ENCODE measurements at places on chromosomes 11 and 22.
A peak's percentile ranks its signal among the peaks of the same experiment; 100 is the strongest.

DNA sequence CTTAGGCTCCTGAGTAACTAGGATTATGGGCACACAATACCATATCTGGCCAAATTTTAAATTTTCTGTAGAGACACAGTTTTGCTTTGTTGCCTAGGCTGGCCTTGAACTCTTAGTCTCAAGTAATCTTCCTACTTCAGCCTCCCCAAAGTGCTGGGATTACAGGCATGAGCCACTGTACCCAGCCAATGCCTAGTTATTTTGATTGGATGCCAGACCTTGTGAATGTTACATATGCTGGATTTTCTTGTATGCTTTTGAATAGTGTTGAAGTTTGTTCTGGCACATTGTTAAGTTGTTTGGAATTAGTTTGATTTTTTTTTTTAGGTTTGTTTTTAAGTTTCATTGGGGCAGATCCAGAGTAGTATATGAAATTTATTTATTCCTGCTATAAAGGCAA lies 110.7 kb upstream of the ANO5 start:
- no peak for DNase-seq

GRCh38 chr22:29306835-29307595 lies 565 bp downstream of the GAS2L1 start:
- peak; percentile 47 for DNase-seq

GRCh38 chr11:120401506-120401905 lies 65.3 kb downstream of the ARHGEF12 start:
- no peak for DNase-seq

GRCh38 chr11:36233204-36233603 lies 56.0 kb downstream of the COMMD9 start:
- no peak for DNase-seq

GRCh38 chr22:25567251-25567675 lies 2.8 kb downstream of the GRK3 start:
- DNase-seq, result no peak

- no peak for DNase-seq
Measured at GRCh38 chr11:130720232-130721022, 195.9 kb downstream of the SNX19 start.

- no peak for DNase-seq
Measured at GRCh38 chr11:70906101-70906500, 346.3 kb downstream of the SHANK2 start.

DNA sequence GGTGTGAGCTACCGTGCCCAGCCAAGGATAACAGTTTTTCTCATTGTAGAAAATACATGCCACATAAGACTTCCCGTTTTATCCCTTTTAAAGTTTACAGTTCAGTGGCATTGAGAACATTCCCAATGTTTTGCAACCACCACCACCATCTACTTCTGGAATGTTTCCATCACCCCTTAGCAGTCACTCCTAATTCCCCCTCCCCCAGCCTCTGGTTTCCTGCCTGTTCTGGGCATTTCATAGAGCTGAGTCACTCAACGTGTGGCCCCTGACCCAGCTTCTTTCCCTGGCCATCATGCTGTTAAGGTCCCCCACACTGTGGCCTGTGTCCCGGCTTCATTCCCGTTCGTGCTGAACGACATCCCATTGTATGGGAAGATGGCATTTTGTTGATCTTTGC lies 30.7 kb downstream of the FGF4 start:
- no peak for DNase-seq

GRCh38 chr11:44993971-44994704 lies 43.5 kb upstream of the TP53I11 start:
- DNase-seq, result no peak

- no peak for DNase-seq
Measured at GRCh38 chr11:77967753-77968152, 26.7 kb downstream of the INTS4 start.

- DNase-seq, result no peak
Measured at GRCh38 chr11:11178671-11179638, 174.1 kb downstream of the CSNK2A3 start.

- DNase-seq, result no peak
Measured at GRCh38 chr11:101567071-101567470, 16.7 kb downstream of the TRPC6 start.

- no peak for DNase-seq
Measured at GRCh38 chr11:2890466-2891294, 5.1 kb upstream of the CDKN1C start.

- no peak for DNase-seq
Measured at GRCh38 chr11:4682623-4683419, 14.8 kb downstream of the OR51E2 start.

DNA sequence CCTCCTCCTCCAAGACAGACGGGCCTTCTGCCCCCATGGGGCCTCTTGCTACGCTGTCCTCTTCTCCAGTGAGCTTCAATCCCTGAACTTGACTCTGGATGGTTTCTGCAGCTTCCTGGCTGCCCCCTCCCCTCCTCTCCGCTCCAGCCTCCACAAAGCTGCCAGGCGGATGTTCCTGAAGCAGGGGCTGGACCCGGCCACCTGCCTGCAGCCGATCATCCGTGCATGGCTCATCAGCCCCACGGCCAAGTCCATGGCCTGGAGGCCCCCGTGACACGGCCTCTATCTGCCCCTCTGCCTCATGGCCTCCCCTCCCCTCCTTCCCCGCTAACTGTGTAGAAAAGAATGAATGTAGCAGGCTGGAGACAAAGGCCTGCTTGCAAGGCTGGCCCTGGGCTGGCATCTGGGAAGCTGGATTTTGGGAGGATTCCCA lies 6.8 kb upstream of the SUN2 start:
- no peak for DNase-seq

DNA sequence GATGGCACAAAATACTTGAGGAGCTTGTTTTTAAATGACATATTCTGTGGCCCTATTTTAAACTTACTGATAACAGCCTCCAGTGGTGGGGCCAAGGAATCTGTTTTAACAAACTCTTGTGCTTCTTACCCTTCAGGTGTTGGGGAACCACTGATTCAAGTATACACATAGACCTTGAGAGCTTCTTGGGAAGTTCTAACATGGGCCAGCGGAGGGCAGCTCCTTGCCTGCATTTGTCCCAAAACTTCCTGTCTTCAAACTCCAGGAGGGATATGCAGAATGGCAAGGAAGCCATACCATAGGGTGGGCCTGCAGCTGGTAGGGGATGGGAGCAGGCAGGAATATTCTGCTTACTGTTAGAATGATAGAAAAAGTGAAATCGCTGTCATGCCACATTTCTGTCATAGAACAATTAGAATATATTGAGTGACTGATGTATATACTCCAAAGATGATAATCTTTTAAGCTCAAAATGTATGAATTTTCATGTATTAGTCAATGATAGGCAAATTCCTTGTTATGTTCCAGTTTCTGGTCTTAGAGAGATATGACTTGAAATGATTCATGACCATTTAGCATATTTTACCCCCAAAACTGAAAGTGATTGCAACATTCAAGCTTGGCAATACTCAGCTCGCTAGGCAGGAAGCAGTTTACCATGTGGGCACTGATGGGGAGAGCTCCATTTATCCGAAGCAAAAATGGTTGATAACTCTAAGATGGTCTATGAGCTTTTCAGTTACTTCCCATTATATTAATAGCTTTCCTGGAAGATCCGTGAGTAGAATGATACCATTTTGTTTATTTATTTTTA lies 9.2 kb downstream of the EXT2 start:
- DNase-seq, result no peak

DNA sequence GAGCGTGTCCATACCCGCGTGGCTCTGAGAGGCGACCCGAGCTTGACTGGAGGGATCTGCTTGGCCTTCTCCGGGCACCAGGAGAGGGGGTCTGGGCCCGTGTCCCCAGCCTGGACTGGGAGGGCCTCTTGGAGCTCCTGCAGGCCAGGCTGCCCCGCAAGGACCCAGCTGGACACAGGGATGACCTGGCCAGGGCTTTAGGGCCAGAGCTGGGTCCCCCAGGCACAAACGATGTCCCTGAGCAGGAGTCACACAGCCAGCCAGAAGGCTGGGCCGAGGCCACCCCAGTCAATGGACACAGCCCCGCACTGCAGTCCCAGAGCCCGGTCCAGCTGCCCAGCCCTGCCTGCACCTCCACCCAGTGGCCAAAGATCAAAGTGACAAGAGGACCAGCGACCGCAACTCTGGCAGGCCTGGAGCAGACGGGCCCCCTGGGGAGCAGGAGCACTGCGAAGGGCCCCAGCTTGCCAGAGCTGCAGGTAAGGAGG lies 38.2 kb downstream of the TRIOBP start:
- no peak for DNase-seq

DNA sequence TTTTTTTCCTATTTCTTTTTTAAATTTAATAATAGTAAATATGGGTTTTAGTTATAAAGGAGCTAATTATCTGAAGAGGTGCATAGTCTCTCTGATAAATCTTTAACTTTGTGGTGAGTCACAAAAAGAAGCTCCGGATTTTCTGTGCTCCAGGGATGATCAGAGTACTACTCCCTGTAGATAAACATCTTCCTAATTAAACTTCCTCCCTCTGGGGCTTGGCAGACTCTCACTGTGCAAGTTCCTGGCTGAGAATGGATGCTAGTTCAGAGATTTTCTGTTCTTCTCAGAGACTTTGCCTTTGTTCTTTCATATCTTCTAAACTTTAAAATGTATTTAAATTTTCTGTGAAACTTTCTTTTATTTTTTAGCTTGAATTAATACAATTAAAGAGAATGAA lies at the start of gene OR10G7:
Gene OR10G7, minus strand, starts transcription at position 72 of the 400 bp plus-strand sequence. CDS start 2,324 bp downstream, outside the sequence.
- no peak for DNase-seq

DNA sequence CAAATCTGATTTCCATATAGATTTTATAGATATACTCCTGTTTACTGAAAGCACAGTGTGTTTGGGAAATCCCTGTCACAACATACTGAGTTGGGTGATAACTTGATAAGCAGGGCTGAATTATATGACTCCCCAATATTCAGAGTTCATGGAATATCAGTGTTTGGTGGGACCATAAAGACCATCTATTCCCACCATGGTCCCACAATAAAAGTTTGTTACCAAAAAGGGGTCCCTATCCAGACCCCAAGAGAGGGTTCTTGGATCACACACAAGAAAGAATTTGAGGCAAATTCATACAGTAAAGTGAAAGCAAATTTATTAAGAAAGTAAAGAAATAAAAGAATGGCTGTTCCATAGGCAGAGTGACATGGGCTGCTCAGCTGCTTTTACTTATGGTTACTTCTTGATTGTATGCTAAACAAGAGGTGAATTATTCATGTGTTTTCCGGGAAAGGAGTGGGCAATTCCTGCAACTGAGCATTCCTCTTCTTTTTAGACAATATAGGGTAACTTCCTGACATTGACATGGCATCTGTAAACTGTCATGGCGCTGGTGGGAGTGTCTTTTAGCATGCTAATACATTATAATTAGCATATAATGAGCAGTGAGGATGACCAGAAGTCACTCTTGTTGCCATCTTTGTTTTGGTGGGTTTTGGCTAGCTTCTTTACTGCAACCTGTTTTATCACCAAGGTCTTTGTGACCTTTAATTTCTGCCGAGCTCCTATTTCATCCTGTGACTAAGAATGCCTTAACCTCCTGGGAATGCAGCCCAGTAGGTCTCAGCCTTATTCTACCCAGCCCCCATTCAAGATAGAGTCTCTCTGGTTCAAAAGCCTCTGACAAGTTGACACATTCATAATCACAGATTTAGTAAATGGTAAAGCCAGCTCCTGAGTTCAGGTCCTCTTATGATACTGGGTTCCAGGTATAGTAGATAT lies 240.6 kb upstream of the PDGFD start:
- no peak for DNase-seq

DNA sequence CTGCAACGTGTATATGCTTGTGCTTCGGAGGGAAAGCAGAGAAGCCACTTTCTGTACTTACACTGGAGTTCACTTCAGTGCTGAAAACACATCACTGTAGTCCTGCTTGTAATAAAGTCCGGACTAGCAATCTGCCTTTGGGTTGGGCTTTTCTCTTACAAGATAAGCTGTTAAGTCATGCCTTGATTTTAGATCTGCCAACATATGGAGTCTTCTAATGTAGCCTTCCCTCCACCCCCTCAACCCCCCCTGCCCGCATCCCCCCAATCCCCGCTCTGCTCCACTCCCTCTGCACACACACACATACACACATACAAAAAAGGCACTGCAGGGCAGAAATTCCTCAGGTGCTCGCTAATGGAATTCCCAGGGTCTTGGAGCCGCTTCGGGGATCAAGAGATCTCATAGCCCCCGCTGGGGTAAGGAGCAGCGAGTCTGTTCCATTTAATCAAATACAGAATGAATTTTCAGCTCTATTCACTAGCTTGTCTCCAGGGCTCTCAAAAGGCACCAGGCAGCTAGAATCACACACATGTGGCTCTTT lies 3.4 kb downstream of the CDON start:
- no peak for DNase-seq

DNA sequence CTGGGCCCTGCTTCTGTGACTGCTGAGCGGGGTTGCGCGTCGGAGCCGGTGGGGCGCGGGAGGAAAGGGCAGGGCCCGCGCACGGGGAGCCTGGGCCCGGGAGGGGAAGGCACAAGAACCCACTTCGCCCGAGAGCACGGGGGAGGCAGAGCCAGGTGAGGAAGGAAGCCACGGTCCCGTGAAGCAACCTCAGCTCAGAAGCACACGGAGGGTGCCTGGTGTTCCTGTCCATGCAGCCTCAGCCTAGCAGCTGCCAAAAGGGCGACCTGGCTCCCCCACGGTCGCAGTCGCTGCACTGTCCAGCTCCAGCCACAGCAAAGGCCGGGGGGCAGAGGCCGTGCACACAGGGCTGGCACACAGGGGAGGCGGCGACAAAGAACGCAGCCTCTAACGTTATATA lies 9.3 kb upstream of the CDC42BPG start:
- no peak for DNase-seq

DNA sequence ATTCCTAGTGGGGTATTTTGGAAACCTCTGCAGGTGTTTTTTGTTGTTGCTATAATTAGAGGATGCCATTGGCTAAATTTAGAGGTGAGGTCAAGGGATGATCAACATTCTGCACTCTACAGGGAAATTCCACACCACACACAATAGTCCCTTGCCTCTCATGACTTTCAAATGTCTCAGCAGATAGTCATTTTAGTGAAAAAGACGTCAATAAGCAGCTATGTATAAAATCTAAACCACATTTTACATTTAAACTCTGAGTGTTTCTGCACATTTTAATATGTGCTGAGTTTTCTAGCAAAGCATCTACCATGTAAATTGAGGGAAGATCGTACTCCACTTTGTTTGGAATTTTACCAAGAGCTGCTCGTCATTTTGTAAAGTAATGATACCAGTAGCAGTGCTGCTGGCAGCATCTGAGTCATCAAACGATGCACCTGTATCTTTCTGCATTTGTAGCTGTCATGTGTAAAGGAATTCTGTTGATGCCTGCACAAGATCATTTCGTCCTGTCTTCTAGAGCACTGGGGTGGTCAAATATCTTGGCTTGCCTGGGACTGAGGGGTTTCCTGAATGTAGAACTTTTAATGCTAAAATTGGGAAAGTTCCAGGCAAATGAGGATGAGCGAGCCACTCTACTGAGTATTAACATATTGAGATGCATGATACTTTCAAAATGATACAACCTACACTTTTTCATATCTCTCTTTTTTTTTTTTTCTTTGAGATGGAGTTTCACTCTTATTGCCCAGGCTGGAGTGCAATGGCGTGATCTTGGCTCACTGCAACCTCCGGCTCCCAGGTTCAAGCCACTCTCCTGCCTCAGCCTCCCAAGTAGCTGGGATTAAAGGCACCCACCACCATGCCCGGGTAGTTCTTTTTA lies 414.5 kb upstream of the SYN3 start:
- no peak for DNase-seq

DNA sequence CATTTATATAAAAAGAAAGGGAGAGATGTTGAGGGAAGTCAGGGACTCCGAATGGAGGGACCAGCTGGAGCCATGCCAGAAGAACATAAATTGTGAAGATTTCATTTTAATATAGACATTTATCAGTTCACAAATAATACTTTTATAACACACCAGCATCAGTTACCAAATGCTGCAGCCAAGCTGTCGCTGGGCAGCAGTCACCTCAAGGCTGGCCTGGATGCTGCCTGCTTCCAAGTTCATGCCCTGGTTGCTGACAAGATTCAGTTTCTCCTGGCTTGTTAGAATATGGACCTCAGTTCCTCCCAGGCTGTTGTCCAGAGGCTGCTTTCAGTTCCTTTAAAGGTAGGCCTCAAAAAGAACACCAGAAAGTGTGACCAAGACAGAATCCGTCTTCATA lies 30.8 kb upstream of the ALDH3B2 start:
- no peak for DNase-seq
